LHCN-M2 (cell line): ENCODE measurements at places on chromosomes 7 and 10.
A peak's percentile ranks its signal among the peaks of the same experiment; 100 is the strongest.

- no peak for DNase-seq
Measured at GRCh38 chr10:34658934-34659333, 156.2 kb downstream of the PARD3 start.

- DNase-seq: peak; percentile 3
Measured at GRCh38 chr7:32155712-32156111, 85.5 kb upstream of the PDE1C start.

DNA sequence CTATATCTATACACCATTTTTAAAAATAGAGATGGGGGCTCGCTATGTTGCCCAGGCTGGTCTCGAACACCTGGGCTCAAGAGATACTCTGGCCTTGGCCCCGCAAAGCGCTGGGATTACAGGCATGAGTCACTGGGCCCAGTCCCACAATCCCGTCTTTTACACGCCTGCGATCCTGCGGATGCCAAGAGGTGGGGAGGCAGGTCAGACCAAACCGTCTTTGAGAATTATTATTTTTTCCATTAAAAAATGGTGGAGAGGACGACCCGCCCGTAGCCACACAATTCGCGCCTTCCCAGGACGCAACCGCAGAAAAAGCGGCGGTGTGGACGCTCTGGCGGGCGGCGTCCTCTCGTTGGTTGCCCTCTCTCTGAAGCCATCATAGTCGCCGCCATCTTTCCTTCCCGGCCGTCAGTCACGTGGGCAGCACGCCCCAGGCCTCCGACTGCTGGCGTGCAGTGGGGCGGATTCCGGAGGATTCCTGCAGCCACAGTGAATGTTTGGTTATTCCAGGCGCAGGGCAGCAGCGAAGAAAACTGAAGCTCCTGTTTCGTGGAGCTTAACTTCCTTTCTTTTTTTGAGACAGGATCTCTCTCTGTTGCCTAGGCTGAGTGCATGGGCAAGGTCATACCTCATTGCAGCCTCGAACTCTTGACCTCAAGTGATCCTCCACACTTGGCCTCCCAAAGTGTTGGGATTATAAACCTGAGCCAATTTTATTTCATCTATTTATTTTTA is 9.9 kb upstream of the EPHB4 start:
- peak; percentile 92 for DNase-seq

DNA sequence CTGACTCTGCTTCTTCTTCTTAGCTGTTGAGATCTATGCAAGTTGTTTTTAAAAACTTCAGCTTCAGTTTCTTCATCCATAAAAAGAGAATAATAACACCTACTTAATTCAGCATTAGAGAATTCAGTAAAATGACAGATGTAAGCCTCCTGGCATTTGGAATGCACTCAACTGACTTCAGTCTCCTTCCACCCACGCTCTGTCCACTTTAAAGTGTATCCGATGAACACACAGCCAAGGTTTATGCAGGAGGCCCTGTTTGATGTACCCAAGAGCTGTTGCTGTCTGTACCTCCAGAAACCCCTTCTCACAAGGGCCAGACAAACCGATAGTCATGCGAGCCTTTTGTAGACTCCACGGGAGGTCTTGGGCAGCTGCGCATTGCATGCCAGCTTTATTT is 27.1 kb upstream of the SLC35B4 start:
- DNase-seq: no peak

GRCh38 chr10:3636356-3637181 is 148.4 kb downstream of the KLF6 start:
- DNase-seq: no peak

DNA sequence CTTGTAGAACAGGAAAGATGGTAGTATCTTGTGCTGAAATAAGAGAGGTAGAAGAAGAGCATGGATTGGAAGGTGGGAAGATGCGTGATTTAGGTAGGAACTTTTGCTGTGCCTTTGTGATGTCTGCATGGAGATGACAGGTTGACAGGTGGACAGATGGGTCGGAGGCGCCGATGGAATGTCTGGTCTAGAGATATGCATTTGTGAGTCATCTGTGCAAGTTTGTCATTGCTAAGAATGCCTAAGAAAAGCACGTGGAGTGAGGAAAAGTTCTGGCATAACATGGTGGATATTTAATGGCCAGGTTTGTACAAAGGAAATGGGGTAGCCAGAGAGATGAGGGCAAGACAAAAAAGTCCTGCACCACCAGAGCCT is 76.0 kb upstream of the ARMC3 start:
- peak; percentile 57 for DNase-seq

GRCh38 chr10:14244147-14244546 is 86.6 kb downstream of the FRMD4A start:
- DNase-seq: peak; percentile 34
